ENCODE measurements at places on chromosomes 7 and 10. TPM values are rescaled to one million over a fixed set of nuclear protein-coding genes. Genes with fewer than 3 reads are reported as not detected.

PDCD4 gene
- total RNA-seq = 92.8 TPM

DNA sequence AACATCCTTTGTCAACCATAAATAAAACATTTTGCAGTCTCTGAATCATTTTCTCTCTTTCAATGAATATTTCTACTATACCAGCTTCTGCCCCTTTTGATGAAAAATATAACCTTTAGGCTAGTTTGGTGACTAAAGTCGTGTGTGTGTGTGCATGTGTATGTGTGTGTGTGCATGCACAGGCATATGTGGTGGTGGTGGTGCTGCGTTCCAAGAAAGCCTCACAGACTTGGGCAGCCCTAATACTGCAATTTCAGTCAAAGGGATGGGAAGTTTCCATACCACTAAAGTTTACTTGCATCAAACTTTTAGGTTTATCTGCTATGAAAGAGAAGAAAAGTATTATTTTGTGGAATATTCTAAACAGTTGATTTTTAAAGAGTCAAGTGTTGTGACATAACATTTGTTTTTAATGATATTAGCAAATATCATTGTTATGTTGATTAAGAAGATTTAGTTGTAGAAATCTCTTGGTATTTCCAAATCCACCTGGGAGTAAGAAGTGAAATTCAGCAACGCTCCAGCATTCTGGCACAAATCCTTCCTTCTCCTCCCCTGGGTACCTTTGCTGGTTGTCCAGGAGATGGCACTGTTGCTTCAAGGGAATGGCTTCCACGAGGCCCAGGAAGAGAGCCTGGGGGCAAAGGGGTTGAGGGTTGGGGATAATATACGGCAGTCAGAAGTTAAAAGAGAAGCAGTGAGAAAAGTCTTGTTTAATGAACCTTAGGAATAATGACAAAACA, 41.5 kb downstream of the ASB4 start:
- no peak overlapping the region for H3K27ac ChIP-seq
- H3K4me1 ChIP-seq = peaks cover 26% of the 10 kb centered on the region
- no peaks in the 10 kb centered on the region for H3K36me3 ChIP-seq
- no peaks in the 10 kb centered on the region for H3K27me3 ChIP-seq
- H3K4me3 ChIP-seq = no peak overlapping the region

DNA sequence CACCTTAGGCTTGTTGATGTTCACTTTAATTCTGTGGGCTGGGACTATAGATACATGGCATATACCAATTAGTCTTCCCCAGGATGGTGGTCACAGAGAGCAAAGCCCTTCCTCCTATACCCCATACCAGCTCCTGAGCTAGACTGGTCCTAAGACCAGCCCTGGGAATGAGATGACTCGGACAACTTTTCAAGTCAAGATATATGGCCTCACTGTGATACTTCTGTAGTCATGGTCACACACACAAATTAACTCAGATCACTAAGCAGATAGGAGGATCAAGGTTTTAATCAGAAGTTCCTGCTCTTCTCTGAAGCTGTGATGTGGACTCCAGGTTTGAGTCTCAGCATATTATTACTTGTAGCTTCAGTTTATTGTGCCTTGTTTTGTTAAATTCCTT, 53.1 kb downstream of the SLK start:
- no peak overlapping the region for H3K4me3 ChIP-seq
- no peak overlapping the region for H3K27ac ChIP-seq
- no peaks in the 10 kb centered on the region for H3K4me1 ChIP-seq
- no peak for DNase-seq

DNA sequence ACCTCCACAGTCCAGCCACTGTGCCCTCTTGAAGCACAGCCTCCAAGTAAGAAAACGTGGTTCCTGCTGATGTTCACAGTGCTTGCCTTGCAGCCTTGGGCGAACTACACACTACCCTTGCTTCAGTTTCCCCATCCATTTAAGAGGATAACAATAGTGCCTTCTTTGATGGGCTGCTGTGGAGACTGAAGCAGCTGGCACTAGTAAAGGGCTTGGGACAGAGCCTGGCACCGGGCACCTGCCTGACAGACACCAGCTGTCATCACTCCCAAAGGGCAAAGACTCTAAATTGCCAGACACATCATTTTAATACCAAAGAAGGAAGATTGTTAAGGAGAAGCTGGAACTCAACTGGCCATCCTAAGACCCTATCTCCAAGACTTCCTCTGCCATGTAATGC, 3.1 kb upstream of the C10orf90 start:
- H3K27ac ChIP-seq = no peak overlapping the region
- H3K4me1 ChIP-seq = no peaks in the 10 kb centered on the region
- no peaks in the 10 kb centered on the region for H3K36me3 ChIP-seq
- DNase-seq = no peak
- peaks cover 2% of the 10 kb centered on the region for H3K27me3 ChIP-seq
- H3K4me3 ChIP-seq = no peak overlapping the region

DNA sequence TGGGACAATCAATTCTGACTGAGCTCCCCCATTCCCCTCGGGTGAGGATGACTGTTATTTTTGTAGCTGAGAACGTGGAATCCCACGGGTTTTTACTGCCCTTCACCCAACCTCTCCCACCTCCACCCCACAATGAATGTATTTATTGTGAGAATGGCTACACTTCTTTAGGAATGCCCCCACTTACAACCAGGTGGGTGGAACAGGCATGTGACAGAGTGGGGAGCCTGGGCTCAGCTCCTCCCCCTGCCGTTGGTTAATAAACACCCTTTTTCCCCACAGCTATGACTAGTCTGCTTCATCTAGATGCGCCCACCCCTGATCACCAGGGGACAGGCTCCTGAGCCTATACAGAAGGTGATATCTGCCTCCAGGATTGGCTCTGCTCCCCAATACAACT, 2.0 kb downstream of the MRPL43 start:
- DNase-seq = peak; percentile 48
- no peak overlapping the region for H3K4me3 ChIP-seq
- peaks cover 47% of the 10 kb centered on the region for H3K4me1 ChIP-seq
- H3K27me3 ChIP-seq = no peaks in the 10 kb centered on the region
- peak overlapping the region; percentile 83 for H3K27ac ChIP-seq
